ENCODE measurements at places on chromosomes 16 and 17.

DNA sequence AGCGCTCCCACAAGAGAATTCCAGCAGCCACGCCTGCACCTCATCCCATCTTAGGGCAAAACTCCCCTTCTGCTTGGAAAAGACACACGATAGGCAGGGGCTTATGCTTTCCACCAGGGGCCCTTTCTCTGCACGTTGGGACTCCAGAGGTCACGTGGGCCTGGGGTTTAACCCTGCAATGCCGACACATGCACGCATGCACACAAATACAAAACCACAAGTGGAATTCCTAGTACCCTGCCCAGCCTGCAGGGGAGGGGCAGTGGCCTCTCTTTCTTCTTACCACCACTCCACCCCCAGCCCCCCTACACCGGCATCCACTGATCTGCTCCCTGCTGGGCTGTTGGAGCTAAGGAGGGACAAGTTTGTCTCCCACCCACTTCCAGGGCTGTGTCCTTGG lies 16.8 kb upstream of the CCDC182 start:
- no peak overlapping the region for H3K27ac ChIP-seq
- H3K4me1 ChIP-seq = peaks cover 3% of the 10 kb centered on the region
- H3K4me3 ChIP-seq = no peak overlapping the region
- no peaks in the 10 kb centered on the region for H3K27me3 ChIP-seq

- no peak overlapping the region for H3K27ac ChIP-seq
- DNase-seq = peak; percentile 25
- no peaks in the 10 kb centered on the region for H3K36me3 ChIP-seq
- no peak overlapping the region for H3K4me3 ChIP-seq
- no peaks in the 10 kb centered on the region for H3K4me1 ChIP-seq
Observed at GRCh38 chr16:63361032-63361624, 1324.9 kb upstream of the CDH8 start.

DNA sequence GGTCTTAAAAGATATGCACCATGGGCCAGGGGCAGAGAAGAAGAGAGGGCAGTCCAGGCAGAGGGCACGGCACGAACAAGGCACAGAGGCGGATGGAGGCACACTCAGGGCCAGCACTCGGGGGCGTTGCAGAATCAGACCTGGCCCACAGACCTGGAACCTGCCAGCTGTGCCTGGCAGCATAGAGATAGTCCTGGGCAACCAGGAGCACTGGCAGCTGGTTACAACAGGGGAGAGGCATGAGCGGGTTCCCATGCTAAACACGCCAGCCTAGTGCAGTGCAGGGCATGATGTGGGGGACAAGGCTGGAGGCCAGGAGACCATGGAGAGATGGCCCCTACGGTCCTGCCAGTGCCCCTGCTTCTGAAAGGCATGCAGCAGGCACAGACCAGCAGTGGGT lies 56.9 kb upstream of the RBFOX3 start:
- DNase-seq = no peak
- no peak overlapping the region for H3K4me3 ChIP-seq
- no peaks in the 10 kb centered on the region for H3K36me3 ChIP-seq
- H3K4me1 ChIP-seq = peaks cover 11% of the 10 kb centered on the region

DNA sequence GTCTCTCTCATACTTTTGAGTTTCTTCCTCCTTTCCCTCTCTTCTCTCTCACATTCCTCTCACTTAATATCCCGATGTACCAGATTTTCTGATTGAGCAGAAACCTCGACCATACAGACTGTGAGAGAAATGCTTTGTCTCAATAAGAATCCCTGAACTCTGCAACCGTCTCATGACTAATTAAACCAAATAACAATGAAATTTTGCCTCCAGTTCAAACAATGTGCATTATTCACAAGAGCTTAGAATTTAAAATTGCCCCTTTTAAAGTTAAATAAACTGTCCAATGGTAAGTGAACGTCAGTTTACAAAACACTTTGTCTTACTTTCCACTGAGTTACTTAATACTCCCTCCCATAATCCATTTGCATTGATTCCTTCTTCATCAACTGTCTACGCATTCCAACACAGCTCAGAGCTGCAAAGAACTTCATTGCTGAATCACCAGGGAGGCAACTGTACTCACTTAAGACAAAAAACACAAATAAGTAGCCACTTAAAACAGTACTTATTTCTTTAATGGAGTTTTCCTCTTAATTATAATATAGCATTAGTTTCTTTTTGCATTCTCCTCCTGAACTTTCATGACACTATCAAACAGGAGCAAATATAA lies 4.9 kb downstream of the CDH11 start:
- no peak overlapping the region for H3K4me3 ChIP-seq
- no peaks in the 10 kb centered on the region for H3K36me3 ChIP-seq
- DNase-seq = no peak

- H3K4me1 ChIP-seq = no peaks in the 10 kb centered on the region
- no peaks in the 10 kb centered on the region for H3K27me3 ChIP-seq
- DNase-seq = no peak
- no peak overlapping the region for H3K27ac ChIP-seq
- no peaks in the 10 kb centered on the region for H3K36me3 ChIP-seq
Observed at GRCh38 chr16:60811657-60812056, 1224.6 kb downstream of the CDH8 start.

DNA sequence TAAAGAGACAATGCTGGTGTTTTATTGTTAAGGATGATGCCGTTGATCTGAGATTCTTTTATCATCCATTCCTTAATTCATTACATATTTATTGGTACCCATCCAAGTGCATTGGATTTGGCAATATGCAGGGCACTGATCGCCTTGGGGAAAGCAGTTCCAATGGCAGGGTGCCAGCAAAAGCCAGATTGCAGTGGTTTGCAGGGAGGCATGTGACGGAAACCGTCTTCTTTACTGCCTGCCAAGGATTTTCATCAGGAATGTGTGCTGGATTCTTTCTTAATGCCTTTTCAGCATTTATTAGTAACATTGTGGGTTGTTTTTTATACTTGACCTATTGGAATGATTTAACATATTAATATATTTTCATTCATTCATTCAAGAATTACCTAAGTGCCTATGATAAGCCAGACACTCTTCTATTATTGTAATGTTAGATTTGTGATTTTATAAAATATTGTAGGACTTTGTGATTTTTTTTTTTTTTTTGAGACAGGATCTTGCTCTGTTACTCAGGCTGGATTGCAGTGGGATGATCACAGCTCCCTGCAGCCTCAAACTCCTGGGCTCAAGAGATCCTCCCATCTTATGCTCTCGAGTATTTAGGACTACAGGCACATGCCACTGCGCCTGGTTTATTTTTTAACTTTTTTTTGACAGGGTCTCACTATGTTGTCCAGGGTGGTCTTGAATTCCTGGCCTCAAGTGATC lies 93.4 kb upstream of the TNRC6A start:
- DNase-seq = no peak
- no peaks in the 10 kb centered on the region for H3K36me3 ChIP-seq
- no peaks in the 10 kb centered on the region for H3K27me3 ChIP-seq
- no peak overlapping the region for H3K27ac ChIP-seq

DNA sequence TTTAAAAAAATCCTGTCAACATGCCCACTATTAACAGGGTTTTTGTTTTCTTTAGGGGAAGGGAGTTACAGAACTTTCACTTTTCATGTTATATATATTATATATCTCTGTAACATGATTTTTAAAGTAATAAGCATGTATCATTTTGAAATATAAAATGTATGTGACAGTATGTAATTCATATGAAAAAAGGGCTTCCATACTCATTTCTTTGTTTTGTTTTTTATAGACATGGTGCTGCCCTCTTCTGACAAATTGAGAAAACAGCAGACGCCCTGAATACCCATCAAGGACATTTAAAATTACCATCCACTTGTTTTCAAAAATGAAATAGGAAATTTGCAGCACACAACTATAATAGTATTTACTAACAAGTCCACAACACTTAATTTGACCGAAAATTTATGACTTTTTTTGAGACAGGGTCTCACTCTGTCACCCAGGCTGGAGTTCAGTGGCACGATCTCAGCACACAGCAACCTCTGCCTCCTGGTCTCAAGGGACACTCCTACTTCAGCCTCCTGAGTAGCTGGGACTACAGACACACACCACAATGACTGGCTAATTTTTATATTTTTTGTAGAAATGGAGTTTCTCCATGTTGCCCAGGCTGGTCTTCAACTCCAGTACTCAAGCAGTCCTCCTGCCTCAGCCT lies 30.4 kb downstream of the CFDP1 start:
- no peaks in the 10 kb centered on the region for H3K36me3 ChIP-seq
- no peak overlapping the region for H3K27ac ChIP-seq
- no peak for DNase-seq
- H3K4me3 ChIP-seq = no peak overlapping the region
- H3K27me3 ChIP-seq = no peaks in the 10 kb centered on the region

DNA sequence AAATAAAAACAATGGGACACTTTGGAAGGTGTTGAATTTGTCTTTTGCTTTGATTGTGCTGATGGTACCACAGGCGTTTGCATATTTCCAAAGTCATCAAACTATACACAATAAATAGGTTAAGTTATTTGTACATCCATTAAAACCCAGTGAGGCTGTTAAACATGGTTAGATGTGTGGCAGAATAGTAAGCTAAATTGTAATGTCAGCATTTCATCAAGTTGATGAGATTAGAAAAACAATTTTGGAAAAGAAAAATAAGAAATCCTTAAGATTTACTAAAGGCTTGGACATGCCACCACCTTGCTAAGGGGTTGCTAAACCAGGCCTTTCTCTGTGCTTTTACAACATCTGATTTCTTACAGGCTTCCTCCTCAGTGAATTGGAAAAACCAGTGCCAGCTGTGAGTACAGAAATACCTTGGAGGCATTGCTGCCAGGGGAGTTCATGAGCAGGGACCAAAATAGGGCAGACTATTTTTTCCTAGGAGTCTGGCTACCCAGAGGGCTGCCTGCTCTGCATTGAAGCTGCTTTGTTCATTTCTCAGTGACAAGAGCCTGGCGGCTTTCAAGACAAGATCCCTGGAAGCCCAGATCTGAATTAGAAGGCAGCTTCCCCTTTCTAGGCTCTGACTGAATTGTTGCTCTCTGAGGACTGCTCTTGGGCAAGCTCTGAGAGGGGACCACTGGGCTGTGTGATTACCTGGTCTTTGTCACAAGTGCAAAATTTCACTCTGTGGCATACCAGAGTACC lies 43.4 kb upstream of the CA10 start:
- no peak overlapping the region for H3K27ac ChIP-seq
- no peak overlapping the region for H3K4me3 ChIP-seq
- no peaks in the 10 kb centered on the region for H3K4me1 ChIP-seq
- DNase-seq = no peak
- H3K36me3 ChIP-seq = no peaks in the 10 kb centered on the region
- H3K27me3 ChIP-seq = no peaks in the 10 kb centered on the region

DNA sequence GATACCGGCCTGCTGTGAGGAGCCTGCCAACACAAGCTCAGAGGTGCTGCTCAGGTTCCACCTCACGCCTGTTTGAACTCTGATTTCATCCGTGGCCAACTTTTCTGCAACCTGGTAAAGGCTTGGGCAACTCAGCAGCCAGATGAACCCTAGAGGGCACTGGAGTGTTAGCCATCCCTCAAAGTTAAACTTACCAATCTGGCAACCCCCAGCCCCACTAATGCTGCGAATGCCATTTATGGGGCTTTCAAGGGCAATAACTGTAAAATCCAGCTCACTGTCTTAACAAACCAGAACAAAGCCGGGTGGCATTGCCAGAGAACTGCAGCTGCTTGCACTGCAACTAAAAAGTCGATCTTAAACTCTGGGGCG lies 105.5 kb downstream of the AXIN2 start:
- no peaks in the 10 kb centered on the region for H3K27me3 ChIP-seq
- peaks cover 7% of the 10 kb centered on the region for H3K4me1 ChIP-seq
- no peak for DNase-seq
- no peak overlapping the region for H3K27ac ChIP-seq
- H3K36me3 ChIP-seq = no peaks in the 10 kb centered on the region

- no peaks in the 10 kb centered on the region for H3K27me3 ChIP-seq
- no peak for DNase-seq
- H3K4me1 ChIP-seq = no peaks in the 10 kb centered on the region
Observed at GRCh38 chr16:11445486-11445885, 100.2 kb downstream of the RMI2 start.

DNA sequence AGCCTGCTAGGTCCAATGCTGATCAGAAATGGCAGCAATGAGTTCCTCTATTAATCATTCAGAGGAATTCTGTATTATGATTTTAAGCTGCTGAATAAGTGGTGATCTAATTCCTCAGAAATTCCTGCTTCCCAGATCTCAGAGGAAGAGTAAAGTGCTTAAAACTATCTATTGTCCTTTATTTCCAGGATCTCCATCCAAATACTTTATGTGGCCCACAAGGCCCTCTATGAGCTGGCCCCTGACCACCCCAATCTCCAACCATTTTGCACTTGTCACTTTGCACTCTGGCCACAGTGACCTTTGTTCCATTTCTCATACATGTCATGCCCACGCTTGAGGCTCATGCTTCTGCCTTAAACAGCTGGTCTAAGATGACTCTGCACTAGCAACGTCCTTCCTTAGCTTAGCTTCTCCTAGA lies 93.7 kb downstream of the CA10 start:
- H3K4me3 ChIP-seq = no peak overlapping the region
- no peak overlapping the region for H3K27ac ChIP-seq
- H3K36me3 ChIP-seq = no peaks in the 10 kb centered on the region

GRCh38 chr17:42843358-42843934 lies 934 bp upstream of the AOC2 start:
- no peak overlapping the region for H3K27ac ChIP-seq
- no peak for DNase-seq
- H3K4me1 ChIP-seq = no peaks in the 10 kb centered on the region
- no peaks in the 10 kb centered on the region for H3K27me3 ChIP-seq

- no peaks in the 10 kb centered on the region for H3K27me3 ChIP-seq
- no peak overlapping the region for H3K4me3 ChIP-seq
- no peak for DNase-seq
- no peak overlapping the region for H3K27ac ChIP-seq
- peaks cover 4% of the 10 kb centered on the region for H3K4me1 ChIP-seq
Observed at GRCh38 chr16:57693550-57693949, 1.1 kb upstream of the DRC7 start.

DNA sequence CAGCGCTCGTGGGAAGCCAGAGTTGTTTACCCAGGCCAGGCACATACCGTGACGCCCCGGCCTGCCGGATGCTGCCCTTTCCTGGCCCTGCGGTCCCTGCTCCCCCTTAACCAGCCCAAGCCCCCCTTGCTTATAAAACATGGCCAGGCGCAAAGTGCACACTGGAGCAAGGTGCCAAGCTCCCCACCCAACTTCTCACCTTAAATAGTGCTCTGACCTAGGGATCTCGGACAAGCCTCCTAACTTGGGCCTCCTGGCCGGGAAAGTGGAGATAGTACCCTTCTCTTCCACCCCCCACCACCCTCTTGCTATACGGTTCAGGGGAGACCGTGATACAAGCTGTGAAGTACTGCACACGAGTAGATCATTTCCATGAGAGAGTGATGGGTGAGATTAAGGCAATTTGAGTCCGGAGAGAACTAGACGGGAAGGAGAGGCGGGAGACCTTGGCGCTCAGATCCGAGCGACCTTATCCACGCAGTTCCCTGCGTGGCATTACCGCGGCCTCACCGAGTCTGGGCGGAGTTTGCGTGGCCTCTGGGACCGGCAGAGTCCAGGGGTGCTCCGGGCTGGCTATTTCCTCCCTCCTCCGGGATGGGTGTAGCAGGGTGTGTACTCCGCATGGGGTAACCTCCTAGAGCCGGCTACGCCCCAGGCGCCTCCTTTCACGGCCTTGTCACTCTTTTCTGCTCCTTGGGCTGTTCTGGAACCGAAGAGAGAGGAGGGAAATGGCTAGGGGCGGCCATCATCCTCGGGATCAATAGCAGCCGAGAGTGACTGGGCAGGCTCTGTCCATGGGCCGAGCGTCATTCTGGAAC lies 4.4 kb upstream of the LHX1 start:
- no peak overlapping the region for H3K4me3 ChIP-seq
- H3K36me3 ChIP-seq = no peaks in the 10 kb centered on the region
- peaks cover 78% of the 10 kb centered on the region for H3K27me3 ChIP-seq
- H3K27ac ChIP-seq = no peak overlapping the region

GRCh38 chr16:50731130-50731988 lies 10.5 kb upstream of the CYLD start:
- DNase-seq = no peak
- no peaks in the 10 kb centered on the region for H3K4me1 ChIP-seq
- H3K36me3 ChIP-seq = no peaks in the 10 kb centered on the region
- H3K27ac ChIP-seq = no peak overlapping the region

All from iPS DF 6.9 (cell line).